ENCODE measurements at places on chromosomes 3 and 15.

GRCh38 chr3:107689355-107689754 is 166.6 kb downstream of the BBX start:
- DNase-seq: no peak

GRCh38 chr3:8981296-8981695 is 18.0 kb upstream of the RAD18 start:
- DNase-seq: no peak

DNA sequence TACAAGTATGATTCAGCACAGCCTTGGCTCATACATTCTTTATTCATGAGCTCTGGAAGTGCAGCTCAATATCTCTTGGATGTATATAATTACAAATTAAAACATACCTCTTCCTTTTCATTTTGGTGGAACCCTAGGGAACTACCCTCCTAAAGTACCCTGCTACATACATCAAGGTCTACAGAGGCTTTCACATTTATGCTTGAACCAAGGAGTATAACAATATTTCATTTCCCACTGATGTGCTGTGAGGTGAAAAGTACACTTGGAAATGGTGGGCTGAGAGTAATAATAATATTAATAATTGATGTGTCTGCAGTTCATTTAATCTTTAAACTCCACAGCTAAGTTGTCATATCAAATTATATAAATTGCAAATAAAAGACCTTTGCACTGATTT is 142.2 kb upstream of the LRRC3B start:
- no peak for DNase-seq

DNA sequence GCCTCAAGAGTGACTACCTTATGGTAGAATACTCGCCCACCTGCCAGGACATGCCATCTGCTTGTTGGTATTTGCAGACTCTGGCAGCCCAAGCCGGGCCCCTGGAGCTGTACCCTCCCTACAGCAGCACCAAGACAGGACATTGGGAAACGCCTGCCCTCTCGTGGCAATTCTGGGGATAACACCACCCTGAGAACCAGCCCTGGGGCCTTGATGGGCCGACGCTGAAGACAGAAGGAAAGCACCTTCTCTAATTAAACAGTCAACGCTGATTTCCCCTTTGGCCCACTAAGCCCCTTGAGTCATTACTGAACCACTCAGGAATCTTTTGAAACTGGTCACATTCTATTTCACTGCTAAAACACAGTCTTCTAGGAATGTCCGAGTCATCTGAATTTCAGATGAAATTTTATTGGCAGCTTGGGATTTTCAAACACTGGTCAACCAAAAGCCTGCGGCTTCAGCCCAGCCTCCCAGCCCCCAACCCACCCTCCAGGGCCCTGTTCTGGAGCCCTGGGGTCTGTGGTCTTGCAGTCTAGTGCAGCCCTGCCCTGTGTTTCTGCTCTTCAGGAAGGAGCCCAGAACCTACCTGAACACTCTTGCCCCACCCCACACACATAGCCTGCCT is 91.3 kb downstream of the TMEM266 start:
- peak; percentile 73 for DNase-seq

GRCh38 chr15:55742927-55743728 is at the start of gene PRTG:
Gene PRTG, minus strand, starts transcription at chr15:55743152. Its CDS starts 221 bp downstream, at chr15:55742931.
- DNase-seq: no peak

- no peak for DNase-seq
Measured at GRCh38 chr3:100231668-100232067, 29.1 kb upstream of the TBC1D23 start.

DNA sequence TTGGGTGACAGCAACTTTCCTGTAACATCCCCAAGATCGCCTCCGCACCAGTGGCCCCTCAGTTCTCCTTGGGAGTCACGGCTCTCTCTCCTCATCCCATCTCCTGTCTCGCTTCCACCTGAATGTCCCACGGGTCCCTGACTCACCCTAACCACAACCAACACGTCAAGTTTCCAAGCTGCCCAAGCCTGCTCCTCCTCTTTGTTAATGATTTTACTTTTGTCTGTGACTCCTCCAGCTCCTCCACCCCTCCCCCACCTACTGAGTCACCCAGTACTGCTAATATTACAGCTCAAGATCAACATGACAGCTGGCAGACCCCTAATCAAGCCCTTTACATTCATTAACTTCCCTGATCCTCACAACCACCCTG is 39.3 kb downstream of the BDH1 start:
- no peak for DNase-seq

GRCh38 chr3:23442598-23443383 is 239.7 kb downstream of the UBE2E2 start:
- DNase-seq: no peak

- DNase-seq: no peak
Measured at GRCh38 chr15:48579945-48580671, 65.4 kb downstream of the FBN1 start.

- DNase-seq: no peak
Measured at GRCh38 chr3:140568842-140569520, 108.9 kb upstream of the TRIM42 start.

GRCh38 chr3:195889870-195890295 is 18.5 kb downstream of the TNK2 start:
- no peak for DNase-seq

GRCh38 chr3:23071758-23072157 is 131.4 kb upstream of the UBE2E2 start:
- no peak for DNase-seq

DNA sequence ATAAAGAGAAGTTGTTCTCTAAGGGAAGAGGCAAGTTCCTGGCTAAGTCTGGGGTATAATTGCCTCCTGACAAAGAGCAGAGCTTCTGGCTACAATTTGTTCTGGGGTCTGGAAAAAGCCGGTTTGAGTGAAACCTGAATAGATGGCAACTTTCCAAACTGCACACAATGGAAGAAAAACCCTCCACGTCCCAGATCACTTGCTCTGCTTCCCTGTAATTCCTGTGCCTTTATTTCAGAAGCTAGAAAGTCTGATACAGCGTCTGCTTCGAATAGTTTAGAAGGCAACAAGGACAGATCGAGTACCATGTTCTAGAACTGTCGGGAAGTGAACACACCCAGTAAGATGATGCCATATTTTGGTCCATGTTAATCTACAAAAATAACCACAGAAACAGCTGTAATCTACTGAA is 1.6 kb upstream of the WDR82 start:
- no peak for DNase-seq

DNA sequence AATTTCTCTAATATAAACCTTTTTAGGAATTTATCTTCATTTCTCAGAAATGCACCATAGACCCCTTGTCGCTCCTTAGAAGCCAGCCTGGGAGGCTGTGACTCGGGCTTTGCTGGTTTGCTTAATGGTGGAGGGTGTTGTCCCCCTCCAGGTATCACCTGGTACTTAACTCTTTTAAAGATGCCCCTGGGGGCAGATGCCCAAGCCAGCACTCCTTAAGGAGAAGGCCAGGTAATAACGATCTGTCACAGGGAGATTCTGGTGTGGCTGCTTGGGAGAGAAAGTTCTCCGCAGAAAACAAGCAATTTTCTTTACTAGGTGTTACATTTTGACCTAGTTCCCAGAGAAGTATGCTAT is 22.3 kb downstream of the EHD4 start:
- no peak for DNase-seq

GRCh38 chr3:141386126-141386488 is 17.8 kb downstream of the ZBTB38 start:
- DNase-seq: no peak

DNA sequence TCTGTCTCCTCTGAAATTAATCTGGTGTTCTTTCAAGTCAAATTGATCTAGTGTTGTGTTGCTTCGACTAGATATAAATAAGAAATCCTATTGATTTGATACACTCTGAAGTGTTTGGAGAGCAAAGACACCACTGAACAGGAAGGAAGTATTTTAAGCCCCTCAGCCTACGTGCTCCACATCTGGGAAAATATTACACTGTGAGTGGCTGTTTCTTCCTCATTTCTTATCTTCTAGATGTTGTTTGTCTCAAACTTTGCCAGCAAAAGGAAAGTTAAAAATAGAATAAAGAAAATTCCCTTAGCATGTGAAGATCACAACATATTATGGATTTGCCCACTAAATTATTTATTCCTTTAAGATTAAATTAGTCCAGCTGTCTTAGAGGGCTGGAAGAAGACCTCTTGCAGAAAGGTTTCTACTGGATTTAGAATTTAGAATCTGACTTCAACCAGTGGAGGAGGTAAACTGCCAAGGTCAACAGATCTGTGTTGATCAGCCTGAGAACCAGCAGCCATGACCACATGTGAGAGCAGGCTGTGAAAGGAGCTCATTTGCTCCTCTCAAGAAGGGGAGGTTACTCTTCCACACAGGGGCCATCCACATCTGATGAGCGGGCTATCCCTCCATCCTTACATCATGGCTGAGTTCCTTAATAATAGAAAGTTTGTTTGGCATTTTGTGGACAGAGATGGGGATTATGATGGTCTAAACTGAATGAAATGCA is 46.3 kb upstream of the ACKR4 start:
- no peak for DNase-seq

DNA sequence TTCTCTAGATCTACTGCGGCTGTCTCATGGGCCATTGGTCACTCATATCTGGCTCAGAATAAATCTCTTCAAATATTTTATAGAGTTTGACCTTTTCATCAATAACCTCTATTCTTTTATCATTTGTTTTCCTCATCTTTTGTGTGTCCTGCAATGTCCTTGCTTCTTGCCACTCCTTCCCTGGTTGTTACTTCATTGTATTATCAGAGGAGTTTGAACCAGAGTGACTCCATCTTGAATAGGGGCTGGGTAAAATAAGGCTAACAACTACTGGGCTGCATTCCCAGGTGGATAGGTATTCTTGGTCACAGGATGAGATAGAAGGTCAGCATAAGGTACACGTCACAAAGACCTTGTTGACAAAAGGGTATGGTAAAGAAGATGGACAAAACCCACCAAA is 9.9 kb upstream of the LPCAT4 start:
- no peak for DNase-seq

- peak; percentile 69 for DNase-seq
Measured at GRCh38 chr15:98658831-98659699, 10.7 kb downstream of the IGF1R start.

Data from NCI-H526 (cell line).